Stimulated activated CD4-positive, alpha-beta T cell treated with anti-CD3 and anti-CD28 coated beads, Interleukin-12 subunit alpha, Interleukin-12 subunit beta, amount 100 ng/mL, for 24 hours (primary cell): ENCODE measurements at places on chromosomes 5 and 9.

DNA sequence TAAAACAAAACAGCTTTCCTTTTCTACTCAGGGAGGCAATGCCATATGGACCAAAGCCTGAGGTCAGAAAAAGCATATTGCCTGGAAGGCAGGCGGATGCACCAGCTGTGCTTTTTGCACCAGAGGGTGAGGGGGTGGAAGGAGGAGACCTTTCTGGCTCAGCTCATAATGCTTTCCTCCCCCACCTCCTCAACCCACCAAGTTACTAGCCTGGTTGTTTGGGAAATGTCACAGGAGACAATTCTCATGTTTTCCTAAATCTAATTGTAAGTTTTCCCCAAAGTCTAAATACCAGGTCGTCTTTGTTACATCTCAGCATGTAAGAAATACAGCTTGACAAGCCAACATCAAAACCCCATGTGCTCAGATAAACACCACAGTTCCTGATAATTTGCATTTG lies 72.6 kb upstream of the DMRTA1 start:
- no peak for DNase-seq

DNA sequence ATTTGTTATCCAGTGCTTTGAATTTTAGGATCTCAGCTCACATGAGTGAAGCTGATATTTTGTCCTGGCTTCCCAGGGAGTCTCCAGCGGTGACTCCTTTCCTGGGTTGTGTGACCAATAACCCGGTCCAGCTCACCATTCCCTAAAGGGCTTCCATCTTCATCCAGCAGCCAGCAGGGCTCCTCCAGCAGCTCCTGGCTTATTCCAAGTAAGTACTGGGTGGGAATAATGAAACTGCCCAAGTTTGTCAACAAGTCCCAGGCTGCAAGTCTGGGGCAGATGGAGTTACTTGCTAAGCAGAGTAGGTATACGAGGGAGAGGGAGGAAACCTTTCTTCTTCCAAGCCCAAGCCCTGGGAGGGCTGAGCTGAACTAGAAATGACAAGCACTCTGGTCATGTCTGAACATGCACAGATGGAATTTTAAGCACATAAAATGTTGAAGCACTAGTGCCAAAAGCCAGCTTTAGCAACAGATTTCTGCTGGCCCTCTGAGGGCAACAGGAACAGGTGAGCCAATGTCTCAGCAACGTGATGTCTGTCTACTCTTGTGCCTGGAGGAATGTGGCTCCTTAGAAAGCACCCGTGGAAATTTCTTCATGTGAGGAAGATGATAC lies 153.7 kb upstream of the DAPK1 start:
- DNase-seq: no peak

DNA sequence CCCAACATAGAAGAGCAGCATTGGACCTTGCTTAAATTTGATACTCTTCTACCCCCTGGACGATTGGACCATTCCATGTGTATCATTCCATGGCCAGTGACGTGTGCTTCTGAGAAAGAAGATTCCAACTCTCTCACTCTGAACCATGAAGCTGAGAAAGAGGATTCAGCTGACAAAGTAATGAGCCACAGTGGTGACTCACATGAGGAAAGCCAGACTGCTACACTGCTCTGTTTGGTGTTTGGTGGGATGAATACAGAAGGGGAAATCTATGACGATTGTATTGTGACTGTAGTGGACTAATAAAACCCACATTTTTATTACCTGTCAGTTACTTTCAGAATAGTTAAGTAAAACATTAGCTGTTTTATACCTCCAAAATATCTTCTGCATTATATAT lies 7.5 kb downstream of the HSPA5 start:
- DNase-seq: no peak

DNA sequence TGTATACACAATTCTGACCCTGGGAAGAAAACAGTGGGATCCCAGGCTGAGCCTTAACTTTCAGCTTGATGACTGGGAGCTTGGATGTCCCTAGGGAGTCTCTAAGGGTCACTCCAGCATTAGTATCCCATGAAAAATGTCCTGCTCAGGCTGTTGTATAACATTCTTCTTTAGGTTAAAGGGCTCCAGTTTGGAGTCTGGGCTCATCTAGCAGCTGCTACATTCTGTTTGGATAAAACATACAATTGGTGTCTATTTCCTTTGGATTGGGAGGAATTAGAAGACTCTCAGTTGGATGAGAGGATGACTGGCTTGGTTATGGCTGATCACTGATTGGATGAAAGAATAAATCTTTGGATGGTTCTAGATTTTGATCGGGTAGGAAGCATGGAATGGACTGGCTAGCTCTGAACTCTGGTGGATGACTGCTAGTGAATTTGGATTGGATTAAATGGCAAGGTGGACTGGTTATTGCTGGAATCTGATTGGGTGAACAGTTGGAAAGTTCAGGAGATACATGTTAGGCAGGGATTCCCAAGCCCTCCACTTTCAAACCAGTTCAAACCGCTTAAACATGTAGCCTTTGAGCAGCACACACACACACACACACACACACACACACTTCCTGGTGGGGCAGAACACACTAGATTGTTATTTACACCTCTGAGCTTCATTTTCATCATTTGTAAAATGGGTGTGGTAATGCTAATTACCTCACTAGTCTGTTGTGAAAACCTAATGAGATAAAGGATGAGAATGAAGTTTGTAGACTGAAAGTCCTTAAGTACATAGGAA lies 7.1 kb upstream of the MYOZ3 start:
- no peak for DNase-seq

GRCh38 chr5:119323601-119324000 lies 32.2 kb upstream of the TNFAIP8 start:
- no peak for DNase-seq

DNA sequence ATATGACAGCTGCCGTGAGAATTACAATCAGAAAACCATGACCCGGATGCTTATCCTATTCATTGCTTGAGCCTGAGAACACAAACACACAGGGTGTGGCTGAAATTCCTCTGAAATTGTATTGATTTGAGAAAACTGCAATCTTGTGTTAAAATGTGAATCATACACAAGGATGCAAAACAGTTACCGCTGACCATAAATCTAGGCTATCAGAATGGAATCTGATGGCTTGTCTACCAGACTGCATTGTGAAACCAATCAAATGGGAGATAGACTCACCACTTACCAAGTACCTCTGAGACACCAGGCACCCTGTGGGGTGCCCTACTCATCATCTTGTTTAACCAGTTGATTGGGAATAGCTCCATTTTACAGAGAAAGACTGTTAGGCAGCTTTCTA lies 188.7 kb upstream of the MSX2 start:
- no peak for DNase-seq

DNA sequence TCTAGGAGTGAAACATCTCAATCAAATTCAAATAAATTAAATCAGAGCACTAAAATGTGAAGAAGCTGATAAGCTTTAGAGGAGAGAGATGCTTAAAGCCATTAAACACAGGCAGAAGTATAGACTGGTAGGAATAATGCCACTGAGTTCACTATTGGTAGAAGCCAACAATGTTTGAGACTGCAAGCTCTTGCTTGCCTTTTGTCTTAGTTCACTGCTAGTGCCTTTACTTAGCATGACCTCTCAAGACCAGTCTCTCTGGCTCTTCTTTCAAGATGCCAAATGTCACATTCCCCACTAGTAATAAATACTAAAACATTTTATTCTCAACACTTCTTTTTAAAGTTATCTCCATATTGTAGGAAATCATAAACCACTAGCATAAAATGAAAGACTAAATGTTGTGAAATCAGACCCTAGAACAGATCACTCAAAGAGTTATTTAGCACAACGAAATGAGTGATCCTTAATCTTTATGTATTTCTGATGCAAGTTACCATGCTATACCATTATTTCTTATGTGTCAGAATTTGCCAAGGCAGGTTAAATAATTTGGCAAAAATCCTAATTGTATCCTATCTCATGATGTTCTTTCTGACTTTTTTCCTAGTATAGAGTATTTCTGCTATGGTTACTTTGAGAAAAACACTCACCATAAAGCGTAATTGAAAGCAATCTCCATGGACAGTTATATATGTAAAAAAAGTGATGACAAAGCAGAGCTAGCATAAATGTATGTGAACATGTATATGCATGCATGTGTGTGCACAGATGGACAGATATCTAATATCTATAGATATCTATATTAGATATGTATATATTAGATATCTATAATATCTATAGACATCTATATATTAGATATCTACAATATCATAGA lies 57.5 kb downstream of the PJA2 start:
- no peak for DNase-seq

- DNase-seq: no peak
Measured at GRCh38 chr9:134374301-134375010, 48.2 kb downstream of the RXRA start.

- DNase-seq: no peak
Measured at GRCh38 chr9:98590101-98590500, 118.6 kb downstream of the GABBR2 start.

- DNase-seq: no peak
Measured at GRCh38 chr9:134083451-134083850, 15.6 kb upstream of the BRD3 start.

- DNase-seq: no peak
Measured at GRCh38 chr5:140169410-140169809, 5.6 kb upstream of the CYSTM1 start.

DNA sequence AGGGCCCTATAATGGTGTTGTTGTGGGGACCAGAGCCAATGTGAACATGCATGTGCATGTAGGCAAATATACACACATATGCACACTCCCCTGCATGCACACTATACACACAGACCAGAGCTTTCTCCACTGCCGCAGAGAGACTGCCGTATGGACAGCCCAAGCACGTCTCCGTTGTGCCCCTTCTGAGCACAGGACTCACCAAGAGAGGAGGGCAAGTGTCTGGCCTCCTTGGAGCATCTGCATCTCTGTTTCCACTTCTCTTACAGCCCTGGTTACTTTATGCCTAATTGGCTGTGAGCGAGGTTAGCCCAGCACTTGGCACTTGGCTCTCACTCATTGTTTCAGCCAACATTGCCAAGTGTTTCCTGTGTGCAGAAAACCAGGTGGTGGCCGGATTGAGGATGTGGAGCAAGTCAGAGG lies 30.4 kb downstream of the CSF2 start:
- no peak for DNase-seq

DNA sequence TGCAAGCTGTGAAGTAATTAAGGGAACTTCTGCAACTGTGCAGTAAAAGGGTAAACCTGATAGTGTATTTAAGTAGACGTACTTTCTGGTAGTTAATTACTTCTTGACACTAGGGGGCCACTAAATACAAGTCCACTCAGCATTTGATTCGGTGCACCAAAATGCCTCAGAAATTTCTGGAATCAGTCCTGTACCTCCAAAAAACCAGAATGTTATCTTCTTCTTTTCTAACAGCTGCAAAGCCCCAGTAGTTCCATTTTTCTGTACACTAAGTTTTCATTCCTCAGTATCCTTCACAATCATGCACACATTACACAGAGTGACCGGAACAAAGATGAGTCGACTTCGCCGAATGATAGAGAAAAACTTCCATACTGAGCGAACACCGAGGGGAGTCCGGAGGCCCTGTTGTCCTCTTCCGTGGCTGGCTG lies 484 bp downstream of the GFM2 start:
- DNase-seq: no peak

- DNase-seq: no peak
Measured at GRCh38 chr5:119379942-119380547, 24.2 kb downstream of the TNFAIP8 start.

GRCh38 chr9:4128876-4129275 lies 171.0 kb downstream of the GLIS3 start:
- DNase-seq: no peak

- DNase-seq: no peak
Measured at GRCh38 chr9:130728721-130729120, 35.1 kb downstream of the EXOSC2 start.

- no peak for DNase-seq
Measured at GRCh38 chr9:74960561-74960960, 7.8 kb upstream of the C9orf40 start.

DNA sequence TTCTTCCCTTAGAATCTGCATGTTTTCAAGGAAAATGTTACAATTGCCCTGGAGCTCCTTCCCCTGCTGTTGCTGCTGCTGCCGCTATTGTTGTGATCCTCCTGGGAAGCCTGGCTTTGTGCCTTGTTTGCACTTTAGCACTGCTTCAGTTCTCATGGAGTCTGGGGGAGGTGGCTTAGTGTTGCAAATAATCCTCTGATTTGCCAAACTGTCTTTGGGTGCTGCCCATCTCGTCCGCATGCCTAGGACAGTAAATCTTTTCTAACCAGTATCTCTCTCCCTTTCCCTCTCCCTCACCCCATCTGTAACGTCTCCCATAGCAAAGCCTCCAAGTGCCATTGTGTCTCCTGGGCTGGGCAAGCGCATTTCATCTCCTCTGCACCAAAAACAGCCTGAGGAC lies 30.3 kb downstream of the FAM240B start:
- DNase-seq: no peak

GRCh38 chr5:158812408-158812807 lies 287.3 kb downstream of the EBF1 start:
- DNase-seq: no peak

DNA sequence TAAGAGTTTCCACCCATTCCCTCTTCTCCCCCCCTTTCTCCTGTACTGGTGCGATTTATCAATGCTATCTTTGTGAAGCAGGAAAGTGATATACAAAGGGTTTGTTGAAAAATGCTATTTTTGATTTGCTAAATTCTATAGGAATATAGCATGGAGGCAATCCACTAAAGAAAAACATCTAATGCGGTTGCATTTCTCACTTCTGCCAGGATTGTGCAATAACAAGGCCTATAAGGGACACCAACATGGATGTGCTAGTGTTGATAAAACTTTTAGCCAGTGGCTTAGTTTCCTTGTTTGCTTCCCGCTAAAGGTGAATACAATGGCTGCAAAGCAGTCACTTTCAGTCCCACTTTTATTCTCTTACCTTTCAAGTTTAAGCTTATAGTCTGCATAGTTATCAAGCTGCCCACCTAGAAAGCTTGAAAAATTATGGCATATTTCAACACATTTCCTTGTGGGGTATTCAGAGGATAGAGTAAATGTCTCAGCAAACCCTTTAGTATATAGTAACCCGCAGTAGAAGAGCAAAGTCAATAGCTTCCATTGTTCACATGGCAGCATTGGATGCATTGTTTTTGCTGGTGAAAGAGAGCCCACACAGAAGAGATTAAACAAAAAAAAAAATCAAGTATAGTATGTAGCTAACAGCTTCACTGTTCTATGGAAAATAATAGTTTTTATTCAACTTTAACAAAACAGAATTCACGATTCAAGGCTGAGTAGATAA lies 674.6 kb upstream of the SEMA6A start:
- DNase-seq: no peak

GRCh38 chr5:142888469-142889085 lies 118.4 kb downstream of the ARHGAP26 start:
- DNase-seq: no peak

GRCh38 chr5:14108170-14108996 lies 34.8 kb upstream of the TRIO start:
- DNase-seq: no peak

GRCh38 chr5:179585941-179586401 lies 35.6 kb downstream of the RUFY1 start:
- no peak for DNase-seq
